ENCODE measurements at places on chromosomes 13 and 19.

GRCh38 chr19:1239420-1239795, 1.6 kb upstream of the CBARP start:
- H3K27ac ChIP-seq, result peak overlapping the region; percentile 72
- H3K27me3 ChIP-seq, result peaks cover 17% of the 10 kb centered on the region
- H3K4me1 ChIP-seq, result peaks cover 2% of the 10 kb centered on the region
- no peaks in the 10 kb centered on the region for H3K36me3 ChIP-seq
- DNase-seq, result no peak

- peaks cover 9% of the 10 kb centered on the region for H3K36me3 ChIP-seq
- H3K4me3 ChIP-seq, result no peak overlapping the region
- H3K27ac ChIP-seq, result no peak overlapping the region
- peaks cover under 1% of the 10 kb centered on the region for H3K4me1 ChIP-seq
- H3K27me3 ChIP-seq, result peaks cover 9% of the 10 kb centered on the region
Observed at GRCh38 chr13:30159446-30159839, 147.9 kb downstream of the KATNAL1 start.

DNA sequence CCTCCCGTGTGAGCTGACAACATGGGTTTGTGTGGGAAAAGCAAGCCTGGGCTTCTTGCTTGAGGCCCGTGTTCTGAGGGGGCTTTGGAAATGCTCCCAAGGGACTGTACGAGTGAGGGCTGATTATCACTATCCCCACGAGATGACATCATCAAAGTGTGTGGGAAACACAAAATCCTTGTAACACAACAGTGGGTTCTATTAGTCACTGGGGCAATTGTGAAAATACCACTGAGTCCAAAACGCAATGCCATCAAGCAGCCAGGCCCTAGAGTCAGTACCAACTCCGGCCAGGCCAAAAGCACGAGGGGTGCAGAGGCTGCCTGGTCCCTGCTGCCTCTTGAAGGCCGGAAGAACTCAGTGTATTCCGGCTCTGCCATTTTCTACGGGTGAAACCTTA, 29.6 kb downstream of the CAPS start:
- no peak overlapping the region for H3K4me3 ChIP-seq
- H3K27ac ChIP-seq, result peak overlapping the region; percentile 19
- H3K4me1 ChIP-seq, result peaks cover 57% of the 10 kb centered on the region
- peaks cover 10% of the 10 kb centered on the region for H3K27me3 ChIP-seq

GRCh38 chr19:55486971-55487923, 989 bp upstream of the SSC5D start:
- H3K27me3 ChIP-seq, result peaks cover 15% of the 10 kb centered on the region
- peak; percentile 50 for DNase-seq
- no peaks in the 10 kb centered on the region for H3K36me3 ChIP-seq
- peak overlapping the region; percentile 82 for H3K4me3 ChIP-seq

DNA sequence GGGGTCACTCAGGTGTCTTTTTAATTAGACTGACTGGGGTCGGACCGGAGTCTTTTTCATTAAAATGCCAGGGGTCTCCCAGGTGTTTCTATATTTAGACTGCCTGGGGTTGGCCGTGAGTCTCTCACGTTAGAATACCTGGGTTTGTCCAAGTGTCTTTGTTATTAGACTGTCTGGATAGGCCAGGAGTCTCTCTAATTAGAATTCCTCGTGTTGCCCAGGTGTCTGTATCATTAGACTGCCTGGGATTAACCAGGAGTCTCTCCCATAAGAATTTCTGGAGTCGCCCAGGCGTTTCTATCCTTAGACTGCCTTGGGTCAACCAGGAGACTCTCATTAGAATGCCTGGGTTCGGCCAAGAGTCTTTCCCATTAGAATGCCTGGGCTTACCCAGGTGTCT, 1445.7 kb downstream of the UQCRFS1 start:
- DNase-seq, result no peak
- peaks cover 79% of the 10 kb centered on the region for H3K36me3 ChIP-seq
- H3K27ac ChIP-seq, result no peak overlapping the region
- peaks cover 14% of the 10 kb centered on the region for H3K27me3 ChIP-seq
- H3K4me1 ChIP-seq, result no peaks in the 10 kb centered on the region

DNA sequence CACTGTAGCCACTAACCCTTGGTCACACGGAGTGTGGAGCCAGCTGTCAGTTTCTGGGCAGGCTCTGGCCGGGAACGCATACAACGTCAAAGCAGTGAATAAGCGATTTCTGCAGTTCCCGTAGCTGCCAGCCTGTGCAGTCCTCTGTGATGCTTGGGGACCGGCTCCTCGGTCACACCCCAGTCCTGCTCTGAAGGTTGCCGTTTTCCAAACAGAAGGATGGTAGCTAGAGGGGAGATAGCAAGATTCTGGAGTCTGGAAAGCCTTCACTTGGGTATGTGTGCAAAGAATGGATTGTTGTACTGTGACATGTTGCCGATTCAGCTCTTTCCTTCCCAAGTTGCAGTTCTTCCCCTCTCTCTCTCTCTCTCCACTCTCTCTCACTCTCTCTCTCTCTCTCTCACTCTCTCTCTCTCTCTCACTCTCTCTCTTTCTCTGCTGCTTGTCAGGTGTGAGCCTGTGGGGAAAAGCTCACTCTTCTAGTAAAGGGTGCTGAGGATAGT, 38.7 kb upstream of the C1QTNF9 start:
- no peaks in the 10 kb centered on the region for H3K36me3 ChIP-seq
- H3K4me1 ChIP-seq, result peaks cover 30% of the 10 kb centered on the region
- H3K4me3 ChIP-seq, result peak overlapping the region; percentile 59
- peak; percentile 59 for DNase-seq

GRCh38 chr19:10565028-10565566, 713 bp downstream of the KRI1 start:
- H3K27me3 ChIP-seq, result peaks cover 7% of the 10 kb centered on the region
- H3K27ac ChIP-seq, result peak overlapping the region; percentile 91
- no peaks in the 10 kb centered on the region for H3K36me3 ChIP-seq
- H3K4me1 ChIP-seq, result peaks cover 19% of the 10 kb centered on the region
- H3K4me3 ChIP-seq, result peak overlapping the region; percentile 90

- H3K4me1 ChIP-seq, result peaks cover 4% of the 10 kb centered on the region
- DNase-seq, result no peak
- no peak overlapping the region for H3K4me3 ChIP-seq
- no peak overlapping the region for H3K27ac ChIP-seq
Observed at GRCh38 chr19:35458731-35459391, 10.8 kb downstream of the FFAR2 start.

- peak overlapping the region; percentile 62 for H3K27ac ChIP-seq
- H3K4me1 ChIP-seq, result peaks cover 6% of the 10 kb centered on the region
- peak overlapping the region; percentile 90 for H3K4me3 ChIP-seq
- H3K36me3 ChIP-seq, result no peaks in the 10 kb centered on the region
Observed at GRCh38 chr19:49809160-49809940, 3.7 kb downstream of the FUZ start.

- peaks cover 10% of the 10 kb centered on the region for H3K4me1 ChIP-seq
- peaks cover 40% of the 10 kb centered on the region for H3K27me3 ChIP-seq
- DNase-seq, result no peak
- peaks cover 5% of the 10 kb centered on the region for H3K36me3 ChIP-seq
- H3K27ac ChIP-seq, result no peak within 1 kb of the TSS
Observed at GRCh38 chr19:10010247-10010691, at the start of gene COL5A3. TSS of gene COL5A3 (minus strand) at chr19:10010504. CDS start at chr19:10010385, 119 bp downstream.

GRCh38 chr19:40150170-40150569, 41.1 kb upstream of the MAP3K10 start:
- no peak for DNase-seq
- no peaks in the 10 kb centered on the region for H3K36me3 ChIP-seq
- no peak overlapping the region for H3K4me3 ChIP-seq
- no peaks in the 10 kb centered on the region for H3K27me3 ChIP-seq
- H3K4me1 ChIP-seq, result no peaks in the 10 kb centered on the region

DNA sequence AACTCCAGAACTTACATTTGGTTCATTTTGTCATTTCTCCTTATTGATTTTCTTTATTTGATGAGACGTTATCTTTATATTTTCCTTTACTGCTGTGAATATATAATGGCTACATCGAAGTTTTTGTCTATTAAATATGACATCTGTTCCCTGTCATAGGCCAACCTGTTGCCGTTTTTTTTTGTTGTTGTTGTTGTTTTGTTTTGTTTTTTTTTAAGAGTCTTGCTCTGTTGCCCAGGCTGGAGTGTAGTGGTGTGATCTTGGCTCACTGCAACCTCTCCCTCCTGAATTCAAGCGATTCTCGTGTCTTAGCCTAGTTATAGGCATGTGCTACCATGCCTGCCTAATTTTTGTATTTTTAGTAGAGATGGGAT, 29.4 kb downstream of the ZNF780B start:
- no peak overlapping the region for H3K27ac ChIP-seq
- DNase-seq, result no peak
- peaks cover 56% of the 10 kb centered on the region for H3K36me3 ChIP-seq
- no peak overlapping the region for H3K4me3 ChIP-seq
- H3K4me1 ChIP-seq, result no peaks in the 10 kb centered on the region
- H3K27me3 ChIP-seq, result peaks cover 5% of the 10 kb centered on the region

- H3K4me3 ChIP-seq, result no peak overlapping the region
- H3K27ac ChIP-seq, result no peak overlapping the region
- no peaks in the 10 kb centered on the region for H3K36me3 ChIP-seq
- DNase-seq, result no peak
Observed at GRCh38 chr19:6803036-6803404, 30.5 kb downstream of the VAV1 start.

- no peak for DNase-seq
- H3K27ac ChIP-seq, result peak within 1 kb of the TSS; percentile 33
- H3K36me3 ChIP-seq, result no peaks in the 10 kb centered on the region
- no peak within 1 kb of the TSS for H3K4me3 ChIP-seq
- H3K27me3 ChIP-seq, result peaks cover 40% of the 10 kb centered on the region
- H3K4me1 ChIP-seq, result peaks cover 3% of the 10 kb centered on the region
Observed at GRCh38 chr19:3029065-3029923, at the start of gene TLE2. TSS of gene TLE2 (minus strand) at chr19:3029280. CDS start at chr19:3028904, 376 bp downstream.

DNA sequence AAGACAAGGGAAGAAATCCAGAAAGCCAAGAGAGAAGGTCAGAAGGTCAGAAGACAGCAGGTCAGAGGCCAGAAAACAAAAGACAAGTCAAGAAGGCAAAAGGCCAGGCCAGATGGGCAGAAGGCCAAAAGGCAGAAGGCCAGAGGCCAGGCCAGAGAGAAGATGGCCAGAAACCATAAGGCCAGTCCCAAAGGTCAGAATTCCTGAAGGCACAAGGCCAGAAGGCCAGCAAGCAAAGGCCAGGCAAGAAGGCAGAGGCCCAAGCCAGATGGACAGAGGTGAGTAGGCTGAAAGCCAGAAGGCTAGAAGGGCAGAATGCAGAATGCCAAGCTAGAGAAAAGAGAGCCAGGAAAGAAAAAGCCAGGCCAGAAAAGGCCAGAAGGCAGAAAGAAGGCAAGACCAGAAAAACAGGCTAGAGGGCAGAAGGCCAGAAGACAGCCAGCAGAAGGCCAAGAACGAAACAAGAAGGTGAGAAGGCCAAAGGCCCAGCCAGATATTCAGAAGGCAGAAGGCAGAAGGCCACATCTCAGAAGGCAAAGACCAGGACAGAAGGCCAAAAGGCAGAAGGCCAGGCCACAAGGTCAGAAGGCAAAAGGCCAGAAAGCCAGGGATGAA, 186.3 kb downstream of the TUBA3C start:
- no peak for DNase-seq
- H3K27ac ChIP-seq, result no peak overlapping the region
- peaks cover 16% of the 10 kb centered on the region for H3K27me3 ChIP-seq
- peaks cover 43% of the 10 kb centered on the region for H3K36me3 ChIP-seq
- H3K4me1 ChIP-seq, result no peaks in the 10 kb centered on the region
- H3K4me3 ChIP-seq, result no peak overlapping the region

GRCh38 chr13:28355046-28355821, 139.7 kb downstream of the FLT1 start:
- peak overlapping the region; percentile 97 for H3K27ac ChIP-seq
- H3K36me3 ChIP-seq, result no peaks in the 10 kb centered on the region
- DNase-seq, result peak; percentile 35
- H3K4me1 ChIP-seq, result peaks cover 23% of the 10 kb centered on the region
- peak overlapping the region; percentile 81 for H3K4me3 ChIP-seq
- H3K27me3 ChIP-seq, result no peaks in the 10 kb centered on the region

DNA sequence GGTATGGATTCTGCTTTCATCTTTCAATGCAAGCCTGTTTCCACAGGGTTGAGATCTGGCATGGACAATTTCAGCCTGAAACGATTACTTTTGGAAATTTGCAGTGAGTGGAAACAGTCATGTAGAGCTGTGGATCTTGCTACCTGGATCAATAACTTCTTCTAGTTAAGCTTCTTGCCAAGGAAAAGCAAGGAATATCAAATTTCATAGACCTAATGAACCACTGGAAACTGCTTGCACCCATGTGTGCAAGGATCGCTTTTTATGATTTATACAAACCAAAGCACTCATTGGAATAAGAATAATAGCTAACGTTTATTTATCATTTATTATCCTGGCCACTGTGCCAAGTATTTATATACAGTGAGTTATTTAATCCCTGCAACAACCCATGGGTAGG, 392.8 kb downstream of the KCNRG start:
- peaks cover 6% of the 10 kb centered on the region for H3K4me1 ChIP-seq
- H3K36me3 ChIP-seq, result no peaks in the 10 kb centered on the region
- H3K4me3 ChIP-seq, result no peak overlapping the region

- no peak overlapping the region for H3K27ac ChIP-seq
- H3K36me3 ChIP-seq, result no peaks in the 10 kb centered on the region
- H3K27me3 ChIP-seq, result no peaks in the 10 kb centered on the region
- no peaks in the 10 kb centered on the region for H3K4me1 ChIP-seq
- H3K4me3 ChIP-seq, result no peak overlapping the region
- DNase-seq, result no peak
Observed at GRCh38 chr13:40079721-40080120, 424.3 kb downstream of the COG6 start.

DNA sequence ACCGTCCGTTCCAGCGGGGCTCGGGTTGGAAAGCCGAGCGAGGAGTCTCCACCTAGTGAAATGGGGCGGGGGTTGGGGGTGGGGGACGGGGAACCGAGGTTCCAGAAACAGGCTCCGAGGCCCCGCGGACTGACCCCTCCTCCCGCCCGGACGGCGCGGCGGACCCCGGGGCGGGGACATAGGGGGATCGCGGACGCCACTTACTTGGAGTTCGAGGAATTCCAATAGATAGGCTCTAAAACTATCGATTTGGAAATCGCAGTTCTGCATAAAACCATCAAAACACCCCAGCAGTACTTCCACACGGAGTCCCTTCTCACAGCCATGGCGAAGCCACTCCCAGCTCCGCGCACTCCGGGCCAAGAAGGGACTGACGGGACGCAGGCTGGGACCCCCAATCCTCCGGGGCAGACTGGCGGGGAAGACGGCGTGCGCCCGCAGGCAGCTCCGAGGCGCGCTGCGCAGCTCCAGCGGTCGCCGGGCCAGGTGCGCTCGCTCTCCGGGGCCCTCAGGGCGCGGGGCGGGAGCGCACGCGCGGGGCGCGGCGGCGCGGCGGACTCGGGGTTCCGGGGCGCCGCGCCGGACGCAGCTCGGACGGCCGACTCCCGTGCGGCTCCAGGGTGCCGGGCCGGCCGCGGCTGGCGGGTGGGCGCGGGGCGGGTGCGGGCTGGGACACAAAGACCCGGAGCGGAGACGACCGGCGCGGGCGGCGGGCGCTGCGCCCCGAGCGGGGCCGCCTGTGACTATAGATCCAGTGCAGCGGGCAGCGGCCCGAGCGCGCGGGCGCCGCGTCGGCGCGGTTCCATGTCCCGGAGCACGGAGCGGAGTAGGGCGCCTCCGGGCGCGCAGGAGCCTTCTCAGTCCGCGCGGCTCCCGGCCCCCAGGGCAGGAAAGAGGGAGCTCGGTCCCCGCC, 567 bp downstream of the EFNB2 start:
- peaks cover 7% of the 10 kb centered on the region for H3K27me3 ChIP-seq
- peak overlapping the region; percentile 73 for H3K27ac ChIP-seq
- H3K4me3 ChIP-seq, result peak overlapping the region; percentile 91
- DNase-seq, result peak; percentile 54
- peaks cover 13% of the 10 kb centered on the region for H3K4me1 ChIP-seq
